ENCODE measurements at places on chromosomes 7 and 10. TPM values are rescaled to one million over a fixed set of nuclear protein-coding genes. Genes with fewer than 3 reads are reported as not detected.

- no peak for DNase-seq
Observed at GRCh38 chr10:12025591-12025990, 17.0 kb downstream of the UPF2 start.

- DNase-seq, result peak; percentile 86
Observed at GRCh38 chr10:36256166-36256565, 614.1 kb upstream of the FZD8 start.

DNA sequence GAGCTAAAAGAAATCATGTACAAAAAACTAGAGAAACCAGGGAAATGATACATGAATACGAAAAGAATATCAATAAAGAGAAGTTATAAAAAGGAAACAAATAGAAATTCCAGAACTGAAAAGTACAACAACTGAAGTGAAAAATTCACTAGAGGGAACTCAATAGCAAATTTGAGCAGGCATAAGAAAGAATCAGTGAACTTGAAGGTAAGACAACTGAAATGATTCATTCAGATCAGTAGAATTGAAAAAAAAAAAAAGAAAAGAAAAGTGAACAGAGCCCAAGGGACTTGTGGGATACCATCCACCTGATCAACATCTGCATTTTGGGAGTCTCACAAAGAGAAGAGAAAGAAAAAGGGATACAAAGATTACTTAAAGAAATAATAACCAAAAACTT lies 78.3 kb downstream of the HHEX start:
- DNase-seq, result no peak

DNA sequence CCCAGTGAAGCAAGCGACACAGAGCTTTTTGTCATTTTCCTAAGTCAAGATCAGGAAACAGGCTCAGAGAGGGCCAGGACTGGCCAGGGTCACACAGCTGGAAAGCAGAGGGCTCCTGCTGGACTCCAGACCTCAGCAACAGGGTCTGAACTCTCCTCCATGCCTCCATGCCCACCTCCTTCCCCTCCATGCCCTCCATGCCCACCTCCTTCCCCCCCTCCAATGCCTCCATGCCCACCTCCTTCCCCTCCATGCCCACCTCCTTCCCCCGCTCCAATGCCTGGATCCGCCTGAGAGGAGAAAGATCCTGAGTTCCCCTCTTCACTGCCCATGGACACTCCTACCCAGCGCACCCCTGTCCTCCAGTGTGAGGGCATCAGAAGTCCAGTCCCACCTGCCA lies 51.3 kb downstream of the OAT start:
- no peak for DNase-seq

- DNase-seq, result no peak
Observed at GRCh38 chr7:46715579-46715978, 794.5 kb upstream of the IGFBP3 start.

GRCh38 chr7:84412161-84412969 lies 217.8 kb upstream of the SEMA3A start:
- DNase-seq, result peak; percentile 93

DNA sequence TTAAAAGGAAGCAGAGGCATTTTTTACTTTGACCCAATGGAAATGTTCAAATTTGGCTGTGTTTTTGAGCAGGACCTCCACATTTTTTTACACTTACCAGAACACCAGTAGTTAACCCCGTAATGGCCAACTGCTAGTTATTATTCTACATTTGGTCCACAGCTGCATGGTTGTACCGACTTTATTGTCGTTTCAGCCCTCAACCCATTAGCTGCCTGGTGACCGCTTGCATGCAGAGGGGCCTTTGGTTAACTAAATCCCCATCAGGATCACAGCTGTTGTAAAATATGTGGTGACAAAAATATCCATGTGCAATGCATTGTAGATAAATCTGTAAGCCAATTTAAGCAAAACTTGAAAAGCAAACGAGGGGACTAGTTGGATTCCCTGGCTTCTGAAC lies 342.2 kb upstream of the MEOX2 start:
- DNase-seq, result no peak

DNA sequence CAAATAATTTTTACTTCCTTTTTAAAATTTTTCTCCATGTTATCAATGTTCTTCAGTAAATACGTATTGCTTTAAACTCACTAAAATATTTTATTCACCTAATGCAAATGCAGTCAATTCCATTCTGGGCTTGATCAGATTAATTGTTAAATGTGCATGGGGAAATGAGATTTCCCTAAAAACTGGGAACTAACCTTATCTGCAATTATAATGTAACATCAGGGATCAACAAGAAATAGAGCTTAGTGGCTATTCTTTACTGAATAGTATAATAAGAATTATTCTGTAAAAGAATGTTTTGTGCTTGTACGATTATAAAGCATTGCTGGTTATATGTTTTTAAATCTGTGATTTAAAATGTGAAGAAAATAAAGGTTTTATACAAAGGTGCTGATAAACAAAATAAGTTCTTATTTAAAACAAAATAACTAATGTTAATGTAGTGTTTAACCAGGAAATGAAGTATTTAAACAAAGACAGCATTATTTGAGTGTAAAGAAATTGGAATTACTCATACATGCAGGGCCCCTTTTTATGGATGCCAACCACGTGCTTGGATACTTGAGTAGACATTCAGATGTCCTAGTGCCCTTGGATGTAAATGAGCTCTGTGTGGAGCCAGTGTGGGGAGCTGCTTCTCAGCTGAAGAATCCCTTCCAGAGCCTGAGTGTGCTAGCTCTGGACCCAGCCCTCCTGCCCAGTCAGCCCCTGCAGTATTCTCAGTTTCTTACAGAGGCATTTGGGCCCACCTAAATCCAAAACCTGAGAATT lies 84.2 kb downstream of the REEP3 start:
- DNase-seq, result no peak

DNA sequence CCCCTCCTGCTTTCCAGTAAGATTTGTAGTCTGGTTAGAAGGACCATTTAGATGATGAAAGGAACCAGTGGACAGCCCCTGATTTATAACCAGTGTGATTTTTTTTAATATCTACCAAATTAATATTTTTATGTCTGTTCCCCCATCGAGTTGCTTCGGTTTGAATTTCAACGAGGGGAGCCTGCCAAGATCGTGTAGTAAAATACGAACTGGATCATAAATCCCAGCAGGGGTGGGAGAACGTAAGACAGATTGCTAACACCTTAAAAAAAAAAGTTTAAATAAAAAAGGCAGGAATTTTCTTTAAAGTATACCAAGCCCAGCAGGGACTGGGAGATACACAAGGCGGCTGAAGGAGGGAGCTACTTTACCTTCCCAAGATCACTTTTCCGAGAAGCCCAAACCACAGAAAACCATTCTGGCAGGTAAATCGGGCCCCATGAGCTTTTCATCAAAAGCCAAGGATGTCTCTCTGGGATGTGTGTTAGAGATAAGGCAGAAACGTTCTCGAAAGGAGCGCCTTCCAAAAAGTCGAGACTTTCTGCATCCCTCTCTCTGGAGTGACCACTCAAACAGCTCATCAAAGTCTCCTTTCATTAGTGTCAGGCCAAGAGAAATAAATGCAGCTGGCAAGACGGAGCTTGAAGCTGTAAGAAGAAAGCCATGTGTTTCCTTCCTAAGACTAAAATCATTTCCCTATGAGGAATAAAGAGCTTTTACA lies 270.5 kb upstream of the NFE2L3 start:
- DNase-seq, result no peak

DNA sequence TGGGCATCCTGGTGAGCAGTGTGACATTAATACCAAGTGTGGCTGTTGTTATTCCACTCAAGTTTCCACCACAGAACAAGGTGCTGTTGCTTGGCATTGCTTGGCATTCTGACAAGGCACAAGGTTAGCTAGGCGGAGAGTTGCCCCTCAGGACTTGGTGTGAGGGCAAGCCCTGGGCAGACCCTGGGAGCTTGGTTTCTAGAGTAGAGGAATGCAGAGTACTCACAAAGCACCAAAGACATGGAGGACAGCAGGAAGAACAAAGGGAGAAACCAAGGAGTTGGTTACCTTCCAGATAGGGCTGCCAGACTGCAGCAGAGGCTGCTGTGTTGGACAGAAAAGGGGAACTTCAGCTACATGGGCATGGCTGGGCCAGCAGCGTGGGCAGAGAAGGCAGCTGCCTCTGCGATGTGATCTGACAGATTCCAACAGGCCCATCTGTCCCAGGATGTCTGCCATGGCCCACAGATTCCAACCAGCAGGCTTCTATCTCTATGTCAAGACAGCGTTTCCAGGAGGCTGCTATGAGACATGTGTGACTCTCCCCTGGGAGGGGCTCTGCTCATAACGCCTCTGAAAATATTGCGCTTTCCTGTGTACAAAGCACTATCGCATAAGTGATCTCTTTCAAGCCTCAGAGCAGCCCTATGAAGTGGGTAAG lies 1.8 kb downstream of the GOLGA7B start:
- DNase-seq, result no peak

- peak; percentile 45 for DNase-seq
Observed at GRCh38 chr7:94439893-94440381, 45.2 kb downstream of the COL1A2 start.

- peak; percentile 9 for DNase-seq
Observed at GRCh38 chr7:140485500-140486265, 6.4 kb upstream of the MKRN1 start.

GRCh38 chr10:12412666-12413368 lies 63.5 kb downstream of the CAMK1D start:
- DNase-seq, result no peak

- no peak for DNase-seq
Observed at GRCh38 chr10:110798340-110798739, 73.4 kb upstream of the PDCD4 start.

GRCh38 chr7:101744588-101744987 lies 72.8 kb upstream of the CUX1 start:
- DNase-seq, result no peak

GRCh38 chr7:1632916-1633785 lies 36.9 kb upstream of the ELFN1 start:
- DNase-seq, result no peak

DNA sequence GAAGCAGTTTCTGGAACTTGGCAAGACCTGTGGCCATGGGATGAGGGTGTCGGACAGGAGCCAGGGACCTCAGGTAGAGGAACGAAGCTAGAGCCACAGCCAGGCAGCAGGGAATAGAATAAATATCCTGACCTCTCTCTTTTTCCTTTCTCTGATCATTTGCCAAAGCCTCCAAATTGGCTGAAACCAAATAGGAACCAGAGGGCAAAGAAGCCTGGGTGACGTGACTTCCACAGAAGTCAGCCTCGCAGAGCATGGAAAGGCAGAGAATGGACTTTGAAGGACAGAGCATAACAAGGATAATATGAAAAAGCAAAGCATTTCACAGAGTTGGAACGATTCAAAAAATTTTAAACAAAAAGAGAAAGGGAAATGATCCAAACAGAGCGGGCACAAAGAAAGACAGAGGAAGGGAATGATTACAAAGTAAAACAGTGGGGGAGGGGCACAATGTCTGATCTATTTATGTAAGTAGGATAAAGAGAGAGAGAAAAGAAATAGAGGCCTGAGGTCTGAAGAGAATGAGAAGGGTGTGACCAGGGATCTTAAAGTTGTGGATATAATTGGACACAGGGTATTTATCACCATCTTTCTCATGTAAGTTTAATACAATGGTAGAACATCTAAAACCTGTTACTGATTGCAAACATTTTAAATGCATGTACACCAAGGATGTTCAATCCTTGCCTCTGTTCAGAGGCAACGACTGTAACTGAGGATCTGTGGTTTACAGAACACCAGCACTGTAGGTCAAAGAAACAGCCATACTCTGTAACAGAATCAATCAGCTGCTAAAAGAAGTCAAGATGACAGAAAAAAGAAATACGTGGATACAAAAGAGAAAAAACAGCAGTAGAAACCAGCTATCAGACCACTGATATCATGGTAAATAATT lies 4.5 kb upstream of the ZEB1 start:
- DNase-seq, result no peak

DNA sequence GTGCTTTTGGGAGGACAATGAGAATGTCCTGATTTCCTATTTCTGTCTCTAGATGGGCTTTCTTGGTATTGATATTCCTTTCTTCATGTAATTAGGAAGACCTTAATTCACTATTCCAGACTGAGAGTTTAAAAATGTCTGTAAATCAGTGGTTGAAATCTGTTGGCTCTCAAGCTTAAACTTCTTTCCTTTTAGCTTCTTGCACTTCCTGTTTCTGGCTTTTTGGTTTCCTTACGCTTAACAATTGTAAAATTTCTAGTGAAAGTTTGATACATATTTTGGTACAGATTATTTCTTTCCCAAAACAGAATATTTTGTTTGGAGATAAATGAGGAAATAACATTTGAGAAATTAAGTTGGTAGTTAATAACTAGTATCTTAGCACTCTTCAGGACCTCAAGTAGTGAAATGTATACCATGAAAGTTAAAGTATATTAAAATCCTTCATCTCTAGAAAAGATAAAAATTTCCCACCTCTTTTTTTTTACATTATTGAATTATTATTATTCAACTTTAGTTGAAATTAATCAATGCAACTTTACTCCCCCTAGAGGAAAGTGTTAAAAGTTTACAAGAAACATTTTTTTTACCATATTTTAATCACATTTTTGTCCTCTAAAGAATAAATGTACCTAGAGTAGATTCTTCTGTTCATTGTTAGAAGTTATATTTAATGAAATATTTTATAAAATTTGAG lies 137.2 kb downstream of the PHTF2 start:
- peak; percentile 33 for DNase-seq

- no peak for DNase-seq
Observed at GRCh38 chr7:29623973-29624372, 60.3 kb downstream of the PRR15 start.

GRCh38 chr7:120735791-120736190 lies 122.2 kb downstream of the TSPAN12 start:
- DNase-seq, result peak; percentile 36

- no peak for DNase-seq
Observed at GRCh38 chr10:93568105-93568390, 1.6 kb downstream of the FFAR4 start.

GRCh38 chr10:110009736-110010475 lies 2.1 kb downstream of the ADD3 start:
- no peak for DNase-seq

GRCh38 chr7:102942868-102943267 lies 30.1 kb downstream of the LRRC17 start:
- DNase-seq, result peak; percentile 38

- no peak for DNase-seq
Observed at GRCh38 chr10:118076705-118077104, 30.0 kb upstream of the RAB11FIP2 start.

GRCh38 chr10:26217396-26218086 lies 967 bp downstream of the GAD2 start:
- DNase-seq, result no peak

- DNase-seq, result no peak
Observed at GRCh38 chr10:123297175-123297574, 143.0 kb downstream of the BUB3 start.

Gene CCDC146
- 2.0 TPM for total RNA-seq

Gene CCL26
- 1.2 TPM for total RNA-seq

Gene MBL2
- total RNA-seq, result not detected

Gene GPRIN2
- total RNA-seq, result not detected

Gene CPN1
- total RNA-seq, result not detected

Gene CWF19L1
- 15.0 TPM for total RNA-seq

Gene TDRD1
- 0.45 TPM for total RNA-seq

Gene EPDR1
- 27.8 TPM for total RNA-seq

Gene LRRC4
- total RNA-seq, result not detected

Gene FRMPD2
- not detected for total RNA-seq

Gene HTR5A
- total RNA-seq, result not detected

Gene CNNM1
- 0.09 TPM for total RNA-seq

Gene FAM131B
- 3.2 TPM for total RNA-seq

Gene AS3MT
- total RNA-seq, result 7.0 TPM

Gene OR6B1
- not detected for total RNA-seq

Gene STN1
- 18.4 TPM for total RNA-seq

Gene FGF8
- total RNA-seq, result not detected
